ENCODE measurements at places on chromosomes 13 and 19. TPM values are rescaled to one million over a fixed set of nuclear protein-coding genes. Genes with fewer than 3 reads are reported as not detected.
A peak's percentile ranks its signal among the peaks of the same experiment; 100 is the strongest.

DNA sequence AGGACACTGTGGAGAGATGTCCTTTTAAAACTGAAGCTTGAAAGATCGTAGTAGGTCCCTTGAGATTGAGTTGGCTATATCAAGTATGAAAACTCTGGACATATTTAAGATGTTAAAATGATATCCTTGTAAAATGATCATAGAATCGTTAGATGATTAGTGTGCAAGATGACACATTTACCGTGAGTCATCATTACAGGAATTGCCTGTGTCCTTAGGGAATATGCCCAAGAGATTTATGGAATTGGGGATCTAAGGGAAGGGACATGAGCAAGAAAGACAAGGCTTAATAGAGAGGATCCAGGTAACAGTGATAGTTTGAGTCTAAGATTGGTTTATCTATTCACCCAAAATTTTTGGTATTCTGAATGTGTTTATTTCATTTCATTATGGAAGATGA, 233.7 kb downstream of the GPC5 start:
- no peaks in the 10 kb centered on the region for H3K36me3 ChIP-seq
- H3K27ac ChIP-seq = no peak overlapping the region
- no peak overlapping the region for H3K4me3 ChIP-seq
- no peak for DNase-seq

- H3K36me3 ChIP-seq = no peaks in the 10 kb centered on the region
- DNase-seq = no peak
- no peaks in the 10 kb centered on the region for H3K4me1 ChIP-seq
- no peak overlapping the region for H3K27ac ChIP-seq
Measured at GRCh38 chr13:46858776-46859175, 38.1 kb downstream of the HTR2A start.

GRCh38 chr13:37344056-37344455, 238.6 kb upstream of the CSNK1A1L start:
- H3K27ac ChIP-seq = no peak overlapping the region
- no peak overlapping the region for H3K4me3 ChIP-seq
- no peaks in the 10 kb centered on the region for H3K36me3 ChIP-seq
- no peak for DNase-seq
- H3K27me3 ChIP-seq = no peaks in the 10 kb centered on the region

GRCh38 chr19:45607071-45608029, 5.3 kb upstream of the GPR4 start:
- H3K27ac ChIP-seq = peak overlapping the region; percentile 83
- peaks cover 3% of the 10 kb centered on the region for H3K36me3 ChIP-seq
- peaks cover 9% of the 10 kb centered on the region for H3K4me1 ChIP-seq
- no peak overlapping the region for H3K4me3 ChIP-seq
- peak; percentile 81 for DNase-seq
- peaks cover 7% of the 10 kb centered on the region for H3K27me3 ChIP-seq

DNA sequence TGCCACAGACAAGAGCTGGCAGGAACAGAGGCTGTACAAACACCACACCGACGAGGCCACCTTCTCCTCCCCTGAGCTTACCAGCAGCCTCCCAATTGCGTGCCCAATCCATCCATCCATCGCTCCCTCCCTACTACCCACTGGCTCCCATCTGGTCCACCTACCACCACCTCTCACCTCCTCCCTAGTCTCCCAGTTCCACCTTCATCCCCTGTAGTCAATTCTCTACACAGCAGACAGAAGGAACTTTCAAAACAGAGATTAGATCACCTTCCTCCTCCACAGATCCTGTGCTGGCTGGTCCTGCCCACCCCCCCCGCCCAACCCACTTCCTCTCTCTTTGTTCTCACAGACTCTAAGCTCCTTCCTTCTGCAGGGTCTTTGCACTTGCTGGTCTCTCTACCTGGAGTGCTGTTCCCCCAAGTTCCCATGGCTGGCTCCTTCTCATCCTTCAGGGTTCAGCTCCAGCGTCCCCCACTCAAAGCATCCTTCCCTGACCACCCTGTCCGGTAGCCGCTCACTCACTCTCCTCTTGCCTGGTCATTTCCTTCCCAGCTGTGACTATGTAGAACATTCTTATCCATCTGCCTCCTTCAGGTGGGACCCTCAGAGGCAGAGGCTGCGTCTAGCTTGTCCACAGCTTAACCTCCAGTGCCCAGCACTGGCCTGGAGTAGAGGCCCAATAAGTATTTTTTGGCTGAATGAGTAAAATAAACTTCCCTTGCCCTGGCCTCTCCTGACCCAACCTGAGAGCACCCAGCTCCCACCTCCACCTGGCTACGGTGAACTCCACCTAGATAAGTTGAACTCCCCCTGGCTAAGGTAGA, 23.0 kb downstream of the PIN1 start:
- H3K4me3 ChIP-seq = no peak overlapping the region
- no peaks in the 10 kb centered on the region for H3K4me1 ChIP-seq
- H3K36me3 ChIP-seq = no peaks in the 10 kb centered on the region
- no peak overlapping the region for H3K27ac ChIP-seq
- no peak for DNase-seq

- no peak overlapping the region for H3K4me3 ChIP-seq
- H3K27me3 ChIP-seq = peaks cover 37% of the 10 kb centered on the region
- H3K27ac ChIP-seq = no peak overlapping the region
- H3K36me3 ChIP-seq = no peaks in the 10 kb centered on the region
Measured at GRCh38 chr19:54029301-54029700, 34.4 kb downstream of the VSTM1 start.

GRCh38 chr13:52048516-52048915, 24.0 kb downstream of the UTP14C start:
- H3K36me3 ChIP-seq = no peaks in the 10 kb centered on the region
- no peak overlapping the region for H3K4me3 ChIP-seq
- no peak for DNase-seq
- H3K27ac ChIP-seq = no peak overlapping the region
- H3K4me1 ChIP-seq = no peaks in the 10 kb centered on the region
- no peaks in the 10 kb centered on the region for H3K27me3 ChIP-seq

TTC9B gene
- not detected for total RNA-seq

CEACAM20 gene
- total RNA-seq = not detected

ZNF266 gene
- total RNA-seq = 8.6 TPM

EVI5L gene
- total RNA-seq = 19.0 TPM

Measured in heart right ventricle (tissue), 16 donors.